ENCODE measurements at places on chromosomes 2 and 18.
A peak's percentile ranks its signal among the peaks of the same experiment; 100 is the strongest.

GRCh38 chr2:7083580-7084509 lies 166.6 kb downstream of the RNF144A start:
- no peaks in the 10 kb centered on the region for H3K4me1 ChIP-seq
- H3K4me3 ChIP-seq: no peak overlapping the region
- H3K36me3 ChIP-seq: no peaks in the 10 kb centered on the region
- DNase-seq: peak; percentile 57

DNA sequence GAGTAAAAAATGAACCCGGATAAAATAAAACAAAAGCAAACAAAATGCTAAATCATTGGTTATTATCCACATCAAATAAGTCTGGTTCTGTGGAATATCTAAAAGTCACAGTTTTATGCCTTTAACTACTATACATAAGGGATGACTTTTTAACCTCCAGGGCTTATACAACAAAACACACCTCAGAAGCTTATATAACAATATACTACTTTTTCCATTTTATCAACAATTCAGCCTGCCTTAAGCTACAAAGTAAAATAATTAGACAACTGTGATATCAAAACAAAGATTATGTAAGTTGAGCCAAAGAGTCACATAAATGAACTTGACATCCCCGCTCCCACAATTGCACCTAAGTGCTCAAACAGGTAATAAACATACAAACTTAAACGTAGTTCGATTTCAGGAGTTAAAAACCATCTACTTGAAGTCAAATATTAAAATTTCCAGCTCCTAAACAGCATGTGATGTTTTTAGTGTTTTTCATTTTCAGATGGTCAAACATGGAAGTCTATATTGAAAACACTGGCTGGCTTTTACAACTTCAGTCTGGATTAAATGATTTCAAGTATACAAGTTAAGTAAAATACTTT lies 54.7 kb downstream of the ATIC start:
- no peak overlapping the region for H3K4me3 ChIP-seq
- no peak for DNase-seq
- H3K36me3 ChIP-seq: peaks cover 4% of the 10 kb centered on the region
- H3K27me3 ChIP-seq: no peaks in the 10 kb centered on the region

GRCh38 chr2:75865702-75866101 lies 155.0 kb upstream of the GCFC2 start:
- no peak overlapping the region for H3K27ac ChIP-seq
- H3K4me1 ChIP-seq: peaks cover 1% of the 10 kb centered on the region
- DNase-seq: no peak
- H3K36me3 ChIP-seq: no peaks in the 10 kb centered on the region
- H3K4me3 ChIP-seq: no peak overlapping the region

DNA sequence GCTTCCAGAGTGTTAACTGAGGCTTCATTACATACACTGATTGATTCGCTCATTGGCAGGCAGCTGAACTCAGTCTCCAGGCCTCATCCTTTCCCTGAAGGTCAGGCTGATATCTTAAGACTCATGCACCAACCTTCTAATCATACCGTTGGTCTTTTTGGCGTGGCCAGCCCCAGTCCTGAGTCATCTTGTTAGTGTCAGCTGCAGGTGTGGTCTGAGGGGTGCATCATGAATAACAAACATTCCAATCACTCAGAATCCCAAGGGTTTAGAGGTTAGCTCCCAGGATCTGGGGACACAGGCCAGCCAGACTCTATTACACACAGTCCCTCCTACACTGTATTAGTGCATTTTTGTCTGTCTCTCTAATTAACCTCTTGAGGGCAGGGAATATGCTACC lies 271.5 kb downstream of the HRH4 start:
- no peaks in the 10 kb centered on the region for H3K27me3 ChIP-seq
- no peaks in the 10 kb centered on the region for H3K4me1 ChIP-seq
- H3K4me3 ChIP-seq: no peak overlapping the region
- DNase-seq: no peak

DNA sequence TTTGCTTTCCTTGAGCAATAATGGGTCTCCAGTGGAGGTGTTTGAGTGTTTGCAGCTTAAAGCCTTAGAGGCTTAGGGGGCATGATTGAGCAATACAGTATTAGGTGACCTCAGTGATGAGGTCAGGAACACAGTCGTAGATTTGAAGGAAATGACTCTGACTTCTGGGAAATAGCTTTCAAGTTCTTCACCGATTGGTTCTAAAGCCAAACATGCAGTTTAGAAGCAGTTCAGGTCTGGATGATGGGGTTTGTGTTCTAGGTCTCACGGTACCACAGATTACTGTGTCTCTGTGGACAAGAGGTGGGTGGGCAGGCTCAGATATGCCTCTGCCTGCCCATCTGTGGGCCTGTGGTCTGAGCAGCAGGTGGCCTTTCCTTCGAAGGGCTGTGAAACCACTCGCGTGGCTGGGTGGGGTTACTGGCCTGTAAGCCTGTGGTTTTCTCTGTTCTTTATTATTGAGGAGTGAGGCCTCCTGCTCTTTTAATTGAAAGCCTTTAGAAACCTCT lies 7.8 kb downstream of the MTHFD2 start:
- DNase-seq: no peak
- no peak overlapping the region for H3K27ac ChIP-seq
- H3K36me3 ChIP-seq: peaks cover 19% of the 10 kb centered on the region
- H3K4me1 ChIP-seq: peaks cover 6% of the 10 kb centered on the region

- no peak overlapping the region for H3K27ac ChIP-seq
- H3K36me3 ChIP-seq: no peaks in the 10 kb centered on the region
- no peak overlapping the region for H3K4me3 ChIP-seq
- H3K27me3 ChIP-seq: no peaks in the 10 kb centered on the region
- no peaks in the 10 kb centered on the region for H3K4me1 ChIP-seq
Observed at GRCh38 chr2:98634406-98635092, 26.2 kb downstream of the UNC50 start.

DNA sequence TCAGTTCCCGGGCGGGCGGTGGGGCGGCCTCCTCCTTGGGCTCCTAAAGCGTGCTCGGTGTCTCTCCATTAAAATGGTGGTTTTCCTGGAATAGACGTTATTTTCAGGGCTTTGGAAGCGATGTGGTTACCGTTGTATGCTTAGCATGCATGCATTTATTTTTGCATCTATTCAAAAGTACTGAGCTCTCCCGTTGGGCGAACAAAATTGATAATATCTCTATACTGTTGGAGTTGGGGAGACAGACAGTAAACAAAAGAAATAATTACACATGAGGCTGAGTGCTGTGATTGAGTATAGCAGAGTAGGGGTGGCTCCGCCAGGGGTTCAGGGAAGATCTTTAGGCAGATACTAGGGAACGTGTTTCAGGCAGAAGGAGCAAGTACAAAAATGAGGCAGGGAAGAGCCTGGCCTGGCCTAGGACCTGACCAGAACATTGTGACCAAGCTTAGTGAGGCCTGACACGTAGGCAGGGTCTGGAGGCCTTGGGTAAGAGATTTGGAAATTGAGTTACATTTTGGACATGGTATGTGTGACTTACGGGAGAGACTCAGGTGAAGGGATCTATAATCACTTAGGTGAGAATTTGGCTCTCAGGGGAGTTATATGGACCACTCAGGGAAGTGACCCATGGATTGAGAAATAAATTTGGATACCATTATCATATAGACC lies 674 bp downstream of the NCAPH start:
- no peaks in the 10 kb centered on the region for H3K4me1 ChIP-seq
- no peak for DNase-seq
- H3K27me3 ChIP-seq: no peaks in the 10 kb centered on the region
- peak overlapping the region; percentile 76 for H3K4me3 ChIP-seq
- H3K36me3 ChIP-seq: no peaks in the 10 kb centered on the region
- no peak overlapping the region for H3K27ac ChIP-seq

- H3K36me3 ChIP-seq: no peaks in the 10 kb centered on the region
- H3K4me1 ChIP-seq: no peaks in the 10 kb centered on the region
- DNase-seq: no peak
- no peaks in the 10 kb centered on the region for H3K27me3 ChIP-seq
- no peak overlapping the region for H3K27ac ChIP-seq
Observed at GRCh38 chr2:118981632-118982031, 39.6 kb downstream of the MARCO start.

GRCh38 chr2:237041231-237041630 lies 44.5 kb upstream of the COPS8 start:
- H3K27ac ChIP-seq: no peak overlapping the region
- no peaks in the 10 kb centered on the region for H3K27me3 ChIP-seq
- no peaks in the 10 kb centered on the region for H3K4me1 ChIP-seq
- no peaks in the 10 kb centered on the region for H3K36me3 ChIP-seq

DNA sequence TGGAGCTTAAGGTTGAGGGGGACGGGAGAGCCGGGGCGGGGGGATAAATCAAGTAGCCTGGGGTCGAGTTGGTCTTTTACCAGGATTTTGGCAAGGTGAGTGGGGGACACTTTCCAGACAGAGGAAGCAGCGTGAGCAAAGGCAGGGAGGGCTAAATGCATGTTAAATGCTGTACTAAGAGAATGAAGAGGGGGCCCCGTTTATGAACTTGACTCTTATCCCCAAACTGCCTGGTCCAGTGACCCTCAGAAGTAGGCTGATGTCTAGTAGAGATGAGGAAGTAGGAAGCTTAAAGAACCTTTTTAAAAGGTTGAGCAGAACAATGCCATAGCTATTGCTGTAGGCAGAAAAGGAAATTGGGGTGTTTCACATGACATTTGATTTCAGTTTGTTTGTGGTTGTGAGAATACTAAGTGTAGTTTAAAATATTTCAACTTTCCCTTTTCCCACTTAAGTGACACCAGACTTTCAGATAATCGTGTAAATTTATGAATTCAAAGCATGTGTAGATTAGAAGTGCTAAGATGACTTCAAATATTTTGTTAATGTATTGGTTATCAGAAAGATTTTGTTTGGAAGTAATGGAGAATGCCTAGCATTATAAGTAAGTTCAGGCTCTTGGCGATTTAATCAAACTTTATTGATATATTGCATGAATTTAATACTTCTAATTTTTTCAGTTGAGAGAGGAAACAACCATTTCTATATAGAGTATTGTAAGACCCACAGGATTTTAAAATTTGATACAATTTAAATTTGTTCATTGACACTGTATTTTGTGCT lies 1.8 kb downstream of the REL start:
- no peaks in the 10 kb centered on the region for H3K36me3 ChIP-seq
- DNase-seq: no peak
- H3K4me3 ChIP-seq: no peak overlapping the region
- H3K27me3 ChIP-seq: no peaks in the 10 kb centered on the region
- peaks cover 2% of the 10 kb centered on the region for H3K4me1 ChIP-seq
- no peak overlapping the region for H3K27ac ChIP-seq

DNA sequence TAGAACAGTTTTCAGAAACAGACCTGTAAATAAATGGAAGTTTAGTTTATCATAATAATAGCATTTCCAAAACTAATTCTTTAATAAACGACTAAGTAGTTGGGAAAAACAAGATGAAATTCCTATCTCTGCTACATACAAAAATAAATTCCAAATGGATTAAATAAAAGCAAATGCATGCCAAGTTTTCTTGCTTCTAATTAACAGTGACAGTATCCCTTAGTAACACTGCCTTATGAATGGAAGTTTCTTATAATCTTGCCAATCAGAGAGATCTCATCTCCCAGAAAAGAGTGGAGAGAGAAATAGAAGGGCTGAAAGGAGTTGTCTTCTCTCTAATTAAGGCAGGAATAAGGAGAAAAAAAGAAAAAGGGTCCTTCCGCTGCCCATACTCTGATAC lies 133.9 kb downstream of the GFPT1 start:
- no peak overlapping the region for H3K27ac ChIP-seq
- H3K27me3 ChIP-seq: no peaks in the 10 kb centered on the region
- H3K36me3 ChIP-seq: no peaks in the 10 kb centered on the region

- no peaks in the 10 kb centered on the region for H3K36me3 ChIP-seq
- no peak for DNase-seq
- H3K4me3 ChIP-seq: no peak overlapping the region
- no peak overlapping the region for H3K27ac ChIP-seq
- H3K27me3 ChIP-seq: no peaks in the 10 kb centered on the region
- H3K4me1 ChIP-seq: no peaks in the 10 kb centered on the region
Observed at GRCh38 chr2:30034052-30034775, 112.6 kb upstream of the YPEL5 start.

- DNase-seq: peak; percentile 78
- H3K4me1 ChIP-seq: no peaks in the 10 kb centered on the region
- H3K27me3 ChIP-seq: no peaks in the 10 kb centered on the region
- H3K36me3 ChIP-seq: no peaks in the 10 kb centered on the region
- H3K4me3 ChIP-seq: peak overlapping the region; percentile 13
- H3K27ac ChIP-seq: no peak overlapping the region
Observed at GRCh38 chr2:136025057-136025973, 39.9 kb upstream of the DARS1 start.

- no peak overlapping the region for H3K4me3 ChIP-seq
- H3K27ac ChIP-seq: no peak overlapping the region
- no peaks in the 10 kb centered on the region for H3K27me3 ChIP-seq
- no peaks in the 10 kb centered on the region for H3K36me3 ChIP-seq
Observed at GRCh38 chr2:3319745-3320566, 57.7 kb downstream of the EIPR1 start.

DNA sequence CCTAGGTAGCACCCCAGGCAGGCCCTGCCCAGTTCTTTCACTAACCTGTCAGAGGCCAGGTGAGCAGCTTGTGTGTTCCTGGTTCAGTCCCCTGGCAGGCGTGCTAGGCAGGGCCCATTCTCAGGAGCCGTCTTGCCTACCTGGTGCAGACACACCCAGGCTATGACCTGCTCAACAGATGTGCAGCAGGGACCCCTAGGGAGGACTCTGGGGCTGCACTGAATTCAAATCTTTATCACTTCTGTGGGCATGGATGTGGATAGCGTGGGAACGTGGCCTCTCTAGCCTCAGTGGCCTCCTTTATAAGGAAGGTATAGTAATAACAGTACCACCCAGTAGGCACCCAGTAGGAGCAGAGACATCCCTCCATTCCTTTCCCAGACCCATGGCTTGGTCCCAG lies 48.4 kb downstream of the PLEKHB2 start:
- no peaks in the 10 kb centered on the region for H3K36me3 ChIP-seq
- no peak for DNase-seq
- H3K27ac ChIP-seq: no peak overlapping the region

DNA sequence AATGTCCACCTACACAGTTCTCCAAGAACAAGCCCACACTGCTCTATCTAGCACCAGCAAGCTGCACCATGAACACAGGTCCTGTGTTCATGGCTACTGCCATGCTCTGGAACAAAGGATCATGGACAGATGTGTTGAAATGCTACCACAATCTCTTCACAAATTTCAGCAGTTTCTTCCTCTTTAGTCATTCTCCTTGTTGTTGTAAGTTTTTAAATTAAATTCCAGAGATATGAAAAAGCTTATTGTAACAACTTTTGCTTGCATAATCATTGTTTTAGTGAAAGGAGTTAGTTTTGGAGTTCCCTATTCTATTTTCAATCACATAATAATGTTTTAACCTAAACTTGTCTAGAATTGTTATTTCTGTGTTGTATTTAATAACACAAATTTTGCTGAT lies 17.2 kb upstream of the NAPG start:
- no peak overlapping the region for H3K27ac ChIP-seq
- H3K4me1 ChIP-seq: no peaks in the 10 kb centered on the region
- no peaks in the 10 kb centered on the region for H3K27me3 ChIP-seq
- no peaks in the 10 kb centered on the region for H3K36me3 ChIP-seq
- H3K4me3 ChIP-seq: no peak overlapping the region

DNA sequence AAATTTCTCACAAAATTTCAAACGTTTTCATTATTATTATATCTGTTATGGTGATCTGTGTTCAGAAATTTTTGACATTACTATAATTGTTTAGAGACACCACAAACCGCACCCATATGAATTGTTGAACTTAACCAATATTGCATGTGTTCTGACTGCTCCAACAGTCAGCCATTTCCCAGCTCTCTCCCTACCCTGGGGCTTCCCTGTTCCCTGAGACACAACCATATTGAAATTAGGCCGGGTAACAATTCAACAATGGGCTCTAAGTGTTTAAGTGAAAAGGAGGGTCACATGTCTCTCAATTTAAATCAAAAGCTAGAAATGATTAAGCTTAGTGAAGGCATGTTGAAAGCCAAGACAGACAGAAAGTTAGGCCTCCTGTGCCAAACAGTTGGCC lies 424.0 kb downstream of the DSC3 start:
- no peaks in the 10 kb centered on the region for H3K36me3 ChIP-seq
- no peaks in the 10 kb centered on the region for H3K27me3 ChIP-seq
- H3K27ac ChIP-seq: no peak overlapping the region
- DNase-seq: no peak
- H3K4me3 ChIP-seq: no peak overlapping the region
- no peaks in the 10 kb centered on the region for H3K4me1 ChIP-seq
